Stimulated activated CD8-positive, alpha-beta memory T cell treated with anti-CD3 and anti-CD28 coated beads, Interleukin-7, amount 100 ng/mL, for 24 hours (primary cell): ENCODE measurements at places on chromosomes 5 and 9.

DNA sequence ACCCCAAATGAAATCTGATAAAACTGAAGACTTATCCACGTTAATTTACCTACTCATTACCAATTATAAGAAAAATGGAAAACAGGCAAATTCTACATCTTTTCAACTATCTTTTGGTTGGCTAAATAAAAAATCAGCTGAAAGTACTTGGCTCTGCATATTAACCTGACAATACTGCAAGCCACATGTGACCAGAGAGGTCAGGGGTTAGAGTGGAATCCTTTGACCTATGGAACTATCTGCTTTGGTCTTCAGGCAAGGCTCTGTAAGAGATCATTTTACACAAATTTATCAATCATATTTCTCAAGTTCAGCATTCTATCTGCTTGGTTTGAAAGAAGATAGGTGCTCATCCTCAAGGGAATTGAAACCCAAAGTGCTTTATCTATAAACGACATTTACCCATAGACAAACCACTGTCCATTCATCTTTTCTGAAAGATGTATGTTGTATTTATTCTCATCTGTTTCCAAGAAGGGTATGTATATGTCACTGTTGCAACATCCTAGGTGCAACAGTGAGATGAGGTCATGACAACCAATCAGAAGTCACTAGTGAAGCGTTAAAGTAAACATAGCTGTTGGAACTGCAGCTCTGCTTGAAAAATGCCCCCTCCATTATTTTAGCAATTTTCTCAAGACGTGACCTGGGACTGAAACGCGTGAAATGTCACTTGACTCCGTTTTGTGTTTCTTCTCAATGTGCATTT is 144.9 kb upstream of the POU5F2 start:
- DNase-seq, result no peak

DNA sequence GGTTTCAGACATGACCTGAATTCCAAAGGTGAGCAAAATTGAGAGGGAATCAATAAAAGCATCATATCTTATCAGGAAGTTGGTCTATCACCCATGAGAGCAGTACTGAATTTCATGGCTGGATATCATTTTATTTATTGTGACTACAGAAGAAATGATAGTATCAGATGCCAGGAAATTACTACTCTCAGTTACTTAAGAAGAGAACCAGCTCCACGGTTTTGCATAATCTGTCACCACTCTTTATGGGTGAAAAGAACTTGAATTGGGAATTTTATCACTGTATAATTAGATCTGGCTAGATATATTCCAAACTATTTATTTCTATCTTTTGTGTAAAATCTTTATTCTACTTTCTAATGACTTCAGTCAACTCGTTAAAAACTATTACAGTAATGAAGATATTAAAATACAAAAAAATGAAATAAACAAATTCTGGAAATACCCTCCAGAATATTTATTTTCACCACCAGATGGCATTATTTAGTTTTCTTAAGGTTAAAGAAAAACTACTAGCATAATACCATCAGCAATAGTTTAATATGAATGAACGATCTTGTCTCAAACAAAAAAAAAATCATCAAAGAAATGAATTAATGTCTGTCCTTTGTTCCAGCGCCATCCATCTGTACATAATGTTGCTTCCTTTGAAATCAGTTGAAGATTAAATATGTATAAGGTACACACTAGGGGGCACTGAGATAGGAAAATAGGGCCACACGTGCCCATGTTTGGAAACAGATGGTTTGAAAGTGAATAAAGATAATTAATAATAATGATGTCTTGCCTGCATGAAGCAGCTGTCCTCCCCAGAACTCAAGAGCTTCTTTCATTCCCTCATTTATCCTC is 84.7 kb upstream of the SLCO6A1 start:
- no peak for DNase-seq

- DNase-seq, result no peak
These were observed 30.6 kb downstream of the RGMB start for GRCh38 chr5:98804066-98804465.

DNA sequence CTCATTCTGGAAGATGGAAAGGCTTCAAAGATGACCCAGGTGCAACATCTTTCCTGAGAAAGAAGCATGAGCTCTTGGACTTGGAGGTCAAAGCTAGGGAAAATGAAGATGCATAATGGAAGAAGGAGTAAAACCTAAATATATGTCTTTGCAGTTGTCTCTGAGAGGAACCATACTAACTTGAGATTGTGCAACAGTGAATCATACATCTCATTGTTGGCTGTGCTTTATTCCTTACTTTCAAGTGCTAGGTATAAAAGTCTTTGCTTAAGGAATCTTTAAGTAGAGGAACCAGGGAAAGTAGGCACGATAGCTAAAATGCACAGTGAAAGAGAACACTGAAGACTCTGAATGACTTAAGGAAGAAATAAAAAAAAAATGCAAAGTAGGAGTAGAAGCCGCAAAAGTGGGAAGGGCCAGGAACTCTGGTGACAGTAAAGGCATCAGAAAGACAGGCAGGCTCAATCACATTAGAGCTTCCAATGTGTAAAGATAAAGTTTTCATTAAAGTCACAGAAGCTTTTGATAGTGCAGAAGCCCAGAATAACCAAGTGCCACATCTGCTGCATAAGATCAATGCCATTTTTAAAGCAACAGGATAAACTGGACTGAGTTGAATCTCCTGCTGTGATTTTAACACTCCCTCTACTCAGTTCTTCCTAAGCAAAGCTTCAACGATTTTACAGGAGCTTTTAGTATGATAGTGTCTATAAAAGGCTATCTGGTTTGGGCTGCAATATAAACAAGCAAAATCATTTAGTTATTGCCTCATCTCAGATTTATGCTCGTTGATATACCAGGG is 432.3 kb upstream of the EDIL3 start:
- no peak for DNase-seq

GRCh38 chr9:95027914-95028852 is 289.3 kb downstream of the FANCC start:
- DNase-seq, result no peak

GRCh38 chr5:56698463-56699381 is 116.6 kb upstream of the MAP3K1 start:
- no peak for DNase-seq

DNA sequence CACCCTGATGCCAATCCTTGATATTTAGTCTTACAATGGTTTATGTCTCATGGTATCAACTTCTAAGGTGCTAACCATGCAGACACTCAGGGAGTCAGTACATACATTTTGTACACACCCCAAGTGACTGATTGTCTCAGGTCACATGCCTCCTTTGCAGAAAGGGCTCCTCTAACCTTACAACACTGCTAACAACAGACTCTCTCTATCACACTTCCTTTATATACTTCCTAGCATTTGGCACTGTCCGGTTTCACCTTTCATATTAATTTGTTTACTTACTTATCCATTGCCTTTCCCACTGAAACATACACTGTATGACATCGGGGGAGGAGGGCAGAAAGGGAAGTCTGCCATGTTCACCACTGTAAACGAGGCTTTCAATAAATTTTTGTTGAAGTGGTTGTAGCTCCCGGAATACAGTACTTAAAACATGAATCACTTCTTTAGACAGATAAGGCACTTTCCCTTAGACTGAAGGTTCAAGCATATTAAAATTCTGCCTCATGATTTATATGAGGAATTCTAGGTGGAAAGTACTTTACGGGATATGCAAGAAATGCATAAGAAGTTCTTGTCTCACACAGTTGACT is 20.6 kb downstream of the EMB start:
- no peak for DNase-seq
